ENCODE measurements at places on chromosomes 1 and 21.

GRCh38 chr1:172040466-172040865, 199.2 kb downstream of the DNM3 start:
- peak; percentile 50 for DNase-seq

- DNase-seq, result no peak
Observed at GRCh38 chr1:182330303-182330702, 61.3 kb downstream of the GLUL start.

GRCh38 chr1:150397392-150398032, 33.6 kb downstream of the RPRD2 start:
- no peak for DNase-seq

DNA sequence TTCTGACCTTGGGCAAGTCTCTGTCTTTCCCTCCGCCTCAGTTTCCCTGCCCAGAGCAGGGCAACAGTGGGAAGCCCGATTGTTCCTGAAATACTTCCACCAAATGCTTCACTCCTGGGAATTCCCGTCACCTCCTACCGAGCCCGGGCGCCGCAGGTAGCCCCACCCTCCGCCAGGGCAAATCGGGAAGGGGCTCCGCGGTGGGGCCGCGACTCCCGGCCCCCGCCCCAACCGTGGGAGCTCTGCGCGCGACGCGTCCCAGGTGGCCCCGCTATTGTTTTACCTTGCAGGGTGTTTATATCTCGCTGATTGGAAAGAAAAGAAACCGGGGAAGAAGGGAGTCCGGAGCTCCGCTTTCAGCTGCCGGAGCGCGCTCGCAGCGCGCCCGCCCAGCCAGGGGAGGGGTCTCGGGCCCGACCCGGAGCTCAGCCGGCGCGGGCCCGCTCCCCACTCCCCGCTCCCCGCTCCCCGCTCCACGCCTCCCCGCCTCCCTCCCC, 407 bp downstream of the IGSF3 start:
- DNase-seq, result no peak

DNA sequence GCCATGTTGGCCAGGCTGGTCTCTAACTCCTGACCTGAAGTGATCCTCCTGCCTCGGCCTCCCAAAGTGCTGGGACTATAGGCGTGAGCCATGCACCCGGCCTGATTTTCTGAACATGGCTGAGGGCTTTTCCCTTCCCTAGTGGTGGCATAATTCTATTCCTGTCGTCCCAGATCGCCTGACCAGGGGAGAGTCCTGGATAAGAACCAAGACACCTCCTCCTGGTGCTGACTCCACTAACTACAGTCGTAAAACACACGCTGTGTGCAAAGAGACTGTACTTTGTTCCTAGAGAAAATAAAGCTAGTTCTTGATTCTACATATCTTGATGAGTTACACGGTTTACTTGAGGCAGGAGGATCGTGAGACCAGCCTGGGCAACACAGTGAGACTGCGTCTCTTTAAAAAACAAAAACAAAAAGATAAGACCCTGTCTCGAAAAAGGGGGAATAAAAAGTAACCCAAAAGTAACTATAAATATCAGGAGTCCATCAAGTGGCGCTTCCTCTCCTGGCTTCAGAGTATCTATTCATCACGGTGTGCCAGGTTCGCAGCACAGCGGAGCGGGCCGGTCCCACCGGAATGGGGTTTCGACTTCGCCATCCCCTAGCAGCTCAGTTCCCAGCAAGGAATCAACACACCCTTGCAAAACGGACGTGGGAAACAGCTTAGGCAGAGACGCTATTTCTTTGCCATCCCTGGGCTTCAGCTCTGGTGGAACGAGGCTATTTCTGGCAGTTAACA, 973 bp downstream of the SDF4 start:
- peak; percentile 59 for DNase-seq

GRCh38 chr1:27521861-27522431, 32.0 kb upstream of the WASF2 start:
- DNase-seq, result no peak

DNA sequence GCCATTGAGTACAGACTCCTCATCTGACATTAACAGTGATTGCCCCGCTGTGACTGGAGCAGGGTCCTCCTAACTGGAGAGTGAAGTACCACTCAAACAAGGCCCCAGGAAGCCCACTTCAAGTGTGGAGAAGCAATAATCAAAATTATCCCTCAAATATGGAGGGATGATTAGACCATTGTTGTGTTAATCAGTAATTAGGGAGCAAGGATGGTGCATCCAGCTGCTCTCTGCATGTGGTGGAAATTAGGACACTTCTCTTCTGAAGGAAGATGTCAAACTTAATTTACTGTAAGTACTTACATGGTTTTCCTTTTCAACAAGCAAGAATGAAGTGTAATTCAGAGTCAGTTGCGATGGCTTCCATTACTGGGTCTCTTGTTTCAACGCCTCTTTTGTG, 3.4 kb upstream of the ZP4 start:
- DNase-seq, result no peak

- DNase-seq, result no peak
Observed at GRCh38 chr21:42525029-42525581, 11.5 kb downstream of the SLC37A1 start.
